ENCODE measurements at places on chromosomes 6 and 20.

DNA sequence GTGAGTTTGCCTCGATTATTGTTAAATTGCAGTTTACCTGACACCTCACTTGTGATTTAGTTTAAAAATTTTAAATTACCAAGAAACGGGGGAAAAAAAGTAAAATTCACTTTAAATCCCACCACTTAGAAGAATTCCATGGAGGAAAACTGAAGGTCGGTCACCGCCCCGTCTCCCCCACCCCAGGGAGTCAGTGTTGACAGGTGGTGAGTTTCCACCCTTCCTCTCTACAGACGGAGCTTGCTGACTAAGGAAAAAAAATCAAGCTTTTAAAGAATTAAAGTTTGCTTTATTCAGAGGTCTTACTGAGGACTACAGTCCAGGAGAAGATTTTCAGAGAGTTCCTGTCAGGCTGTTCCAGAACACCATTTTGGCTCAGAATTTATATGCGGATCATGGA lies 42.3 kb downstream of the SLC22A1 start:
- no peak for DNase-seq

GRCh38 chr6:166257911-166258318 lies 50.3 kb downstream of the PRR18 start:
- peak; percentile 65 for DNase-seq

DNA sequence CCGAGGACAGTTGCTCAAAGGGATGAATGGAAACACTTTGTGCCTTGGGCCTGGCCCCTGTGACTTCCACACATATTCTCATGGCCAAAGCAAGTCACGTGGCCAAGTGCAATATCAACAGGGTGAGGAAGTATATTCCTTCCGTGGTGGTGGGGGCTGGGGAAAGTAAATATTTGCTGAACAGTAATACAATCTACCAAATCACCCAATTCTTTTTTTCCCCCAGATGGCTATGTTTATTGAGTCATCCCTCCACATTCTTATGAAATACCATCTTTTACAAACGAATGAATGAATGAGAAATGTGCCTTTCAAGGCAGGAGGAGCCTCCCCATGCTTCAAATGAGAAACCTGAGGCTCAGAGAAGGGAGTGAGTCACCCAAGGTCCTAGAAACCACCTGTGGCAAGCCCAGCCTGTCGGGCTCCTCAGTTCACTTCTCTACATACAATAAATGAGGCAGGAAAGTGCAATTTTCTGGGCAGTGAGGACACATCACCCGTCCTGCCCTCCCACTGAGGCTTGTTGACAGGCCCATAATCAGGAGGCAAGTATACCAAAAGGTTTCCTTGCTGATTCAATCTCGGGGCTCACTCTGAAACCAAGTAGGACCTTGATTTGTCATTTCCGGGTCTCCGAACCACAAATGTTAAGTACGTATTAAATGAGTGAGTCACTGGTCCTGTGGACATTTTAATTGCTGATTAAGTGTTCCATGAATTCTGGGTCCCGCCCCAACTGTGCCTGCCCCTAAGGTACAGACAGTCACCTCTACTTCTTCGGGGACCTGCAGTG lies 25.3 kb upstream of the TOP1 start:
- peak; percentile 84 for DNase-seq

DNA sequence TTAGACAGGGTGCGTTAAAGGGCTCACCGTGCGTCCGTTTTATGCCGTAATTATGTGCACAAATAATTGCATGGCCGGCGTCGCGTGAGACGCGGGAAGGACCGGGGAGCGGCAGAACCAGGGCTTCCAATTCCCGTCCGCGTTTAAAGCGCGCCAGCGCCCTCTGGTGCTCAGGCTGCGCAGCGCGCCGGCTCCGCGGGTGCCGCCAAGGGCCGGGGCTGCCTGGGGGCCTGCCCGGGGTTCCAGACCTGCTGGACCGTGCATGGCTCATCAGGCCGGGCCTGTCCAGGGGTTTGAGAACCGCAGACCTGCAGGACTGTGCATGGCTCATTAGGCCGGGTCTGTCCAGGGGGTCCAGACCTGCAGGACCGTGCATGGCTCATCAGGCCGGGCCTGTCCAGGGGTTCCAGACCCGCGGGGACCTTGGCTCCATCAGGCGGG lies 369.0 kb downstream of the THBS2 start:
- peak; percentile 77 for DNase-seq

DNA sequence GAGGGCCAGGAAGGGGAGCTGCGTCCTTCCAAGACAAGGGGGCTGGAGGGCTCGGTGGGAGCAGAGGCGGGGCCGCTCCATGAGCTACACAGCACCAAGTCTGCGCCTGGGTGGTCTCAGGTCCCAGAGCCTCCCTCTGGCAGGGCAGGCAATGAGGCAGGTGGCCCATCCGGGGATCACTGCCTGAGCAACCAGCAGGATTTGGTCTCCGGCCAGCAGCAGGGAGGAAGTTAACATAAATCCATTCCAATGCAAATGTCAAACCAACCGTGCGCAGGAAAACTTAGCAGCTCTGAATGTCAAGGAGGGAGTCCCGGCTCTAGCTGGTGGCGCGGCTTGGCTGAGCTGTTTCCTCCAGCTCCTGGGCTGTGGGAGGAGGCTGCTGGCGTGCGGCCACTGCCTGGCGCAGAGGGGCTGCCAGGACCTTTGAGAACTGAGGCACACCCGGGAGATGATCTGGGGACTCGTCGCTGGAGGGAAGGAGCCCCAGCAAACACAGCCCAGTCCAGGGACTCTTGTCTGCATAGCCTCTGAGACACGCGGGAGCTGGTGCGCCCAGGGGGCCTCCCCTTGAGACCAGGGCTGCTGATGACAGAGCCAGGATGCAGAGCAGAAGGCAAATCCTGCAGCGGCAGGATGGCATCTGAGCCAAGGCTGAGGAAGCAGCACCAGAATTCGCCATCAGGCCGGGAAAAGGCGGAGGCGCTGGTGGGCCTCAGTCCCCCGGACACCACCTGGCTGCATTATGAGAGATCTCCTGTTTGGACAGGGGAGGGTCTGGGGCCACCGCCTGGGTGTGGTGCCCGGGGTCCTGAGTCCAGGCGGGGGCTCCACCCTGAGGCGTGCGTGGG lies 33.1 kb upstream of the CHRNA4 start:
- DNase-seq = no peak

DNA sequence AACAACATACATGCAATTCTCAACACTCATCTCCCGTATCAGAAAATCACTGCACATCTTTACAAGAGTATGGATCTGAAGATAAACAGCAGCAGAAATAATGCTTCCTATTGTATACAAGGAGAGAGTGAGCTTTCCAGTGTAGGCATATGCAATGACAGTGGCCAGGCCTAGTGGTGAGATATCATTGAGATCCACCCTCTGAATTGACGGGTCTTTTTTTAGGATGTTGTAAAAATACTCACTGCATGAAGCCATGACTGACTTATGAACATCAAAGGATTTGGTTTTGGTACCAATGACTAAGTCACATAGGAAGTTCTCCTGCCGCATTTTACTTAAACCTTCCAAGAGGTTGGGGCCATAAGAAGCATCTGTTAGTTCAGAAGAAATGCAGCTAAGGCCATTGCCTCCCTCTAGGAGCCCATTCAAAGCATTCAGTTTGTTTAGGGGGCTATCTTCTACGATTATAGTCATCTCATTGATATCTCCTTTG lies 10.8 kb downstream of the KLHL31 start:
- DNase-seq = no peak

DNA sequence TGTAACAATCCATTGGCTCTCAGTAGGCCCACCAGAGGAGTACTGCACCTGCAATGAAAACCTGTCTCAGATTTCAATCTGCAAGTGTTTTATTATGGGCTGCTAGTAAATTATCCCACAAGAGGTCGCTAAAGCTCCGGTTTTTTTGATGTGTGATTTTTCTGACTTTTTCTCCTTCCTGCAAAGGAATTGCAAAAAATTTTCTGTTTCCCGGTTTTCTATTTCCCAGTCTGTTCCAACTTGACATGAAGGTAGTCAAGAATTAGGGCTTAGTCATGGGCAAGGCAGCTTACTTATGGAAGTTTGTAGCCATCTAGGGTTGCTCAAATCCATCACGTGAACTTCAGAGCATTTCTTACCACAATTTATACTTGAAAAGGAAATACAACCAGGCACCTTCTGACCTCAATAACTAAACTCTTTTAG lies 38.5 kb upstream of the AHI1 start:
- DNase-seq = peak; percentile 18

DNA sequence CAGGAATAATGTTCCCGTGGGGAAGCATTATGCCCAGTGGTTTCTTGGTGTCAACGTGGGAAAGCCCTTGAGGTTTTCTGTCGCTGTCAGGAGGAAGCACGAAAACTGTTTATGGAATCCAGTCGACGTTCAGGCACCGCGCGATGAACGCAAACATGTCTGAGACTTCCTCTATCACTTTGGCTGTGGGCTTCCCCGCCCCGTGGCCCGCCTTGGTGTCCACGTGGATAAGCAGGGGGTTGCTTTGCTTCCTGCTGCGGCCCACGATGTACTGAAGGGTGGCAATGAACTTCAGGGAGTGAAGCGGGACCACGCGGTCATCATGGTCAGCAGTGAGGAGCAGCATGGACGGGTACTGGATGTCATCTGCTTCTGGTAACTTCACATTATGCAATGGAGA lies 98.2 kb upstream of the POPDC3 start:
- DNase-seq = no peak

- no peak for DNase-seq
Observed at GRCh38 chr6:81226957-81227356, 525.5 kb downstream of the TENT5A start.

DNA sequence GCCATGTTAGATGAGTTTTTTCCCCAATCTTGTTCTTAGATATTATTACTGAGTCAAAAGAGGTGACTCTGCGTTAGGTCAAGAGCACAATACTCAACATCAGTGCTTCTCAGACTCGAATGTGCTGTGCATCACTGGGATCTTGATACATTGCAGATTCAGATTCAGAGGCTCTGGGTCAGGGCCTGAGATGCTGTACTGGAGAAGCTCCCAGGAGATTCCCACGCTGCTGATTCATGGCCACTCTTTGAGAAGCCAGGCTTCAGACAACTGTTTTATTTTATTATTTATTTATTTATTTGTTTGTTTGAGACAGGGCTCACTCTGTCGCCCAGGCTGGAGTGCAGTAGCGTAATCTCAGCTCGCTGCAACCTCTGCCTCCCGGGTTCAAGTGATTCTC lies 41.4 kb upstream of the ARID1B start:
- DNase-seq = no peak
